ENCODE measurements at places on chromosomes 1 and 21.

GRCh38 chr1:108824051-108824450, 32.8 kb downstream of the AKNAD1 start:
- DNase-seq = no peak

GRCh38 chr1:10794724-10795275, 1.6 kb downstream of the CASZ1 start:
- no peak for DNase-seq

DNA sequence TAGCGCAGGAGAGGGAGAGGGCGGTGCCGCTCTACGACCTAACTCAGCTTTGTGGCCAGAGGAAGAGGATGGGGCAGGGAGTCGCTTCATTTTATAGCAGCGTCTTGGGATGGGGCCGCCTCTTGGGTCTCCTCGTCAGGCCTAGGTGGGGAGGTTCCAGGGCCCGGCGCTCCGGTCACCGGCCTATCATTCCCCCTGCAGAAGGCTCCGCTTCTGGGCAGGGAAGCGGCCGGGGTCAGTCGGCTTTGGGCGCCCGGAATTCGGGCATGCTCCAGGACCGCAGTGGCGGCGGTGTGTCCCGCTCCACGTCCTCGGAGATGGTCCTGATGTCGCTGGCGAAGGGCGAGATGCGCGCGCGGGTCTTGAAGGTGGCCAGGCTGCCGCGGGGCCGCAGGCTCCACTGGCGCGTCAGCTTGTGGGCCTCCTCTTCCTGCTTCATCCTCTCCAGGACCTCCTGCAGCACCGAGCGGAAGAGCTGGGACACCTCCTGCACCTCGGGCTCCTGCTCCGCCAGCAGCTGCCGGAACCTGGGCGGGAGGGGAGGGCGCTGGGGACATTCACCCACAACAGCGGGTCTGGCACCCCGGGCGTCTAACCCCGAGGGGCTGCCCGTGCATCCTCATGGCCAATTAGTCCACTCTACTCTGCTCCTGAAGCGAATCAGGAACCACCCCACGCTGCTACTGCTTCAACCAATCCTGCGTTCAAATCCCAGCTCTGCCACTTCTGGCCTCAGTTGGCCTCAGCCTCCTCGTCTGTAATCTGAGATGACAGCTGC, 13.0 kb downstream of the RD3 start:
- DNase-seq = no peak

GRCh38 chr1:169240449-169241232, 127.0 kb downstream of the NME7 start:
- no peak for DNase-seq

- no peak for DNase-seq
Observed at GRCh38 chr1:31005617-31006166, 59.8 kb downstream of the PUM1 start.

DNA sequence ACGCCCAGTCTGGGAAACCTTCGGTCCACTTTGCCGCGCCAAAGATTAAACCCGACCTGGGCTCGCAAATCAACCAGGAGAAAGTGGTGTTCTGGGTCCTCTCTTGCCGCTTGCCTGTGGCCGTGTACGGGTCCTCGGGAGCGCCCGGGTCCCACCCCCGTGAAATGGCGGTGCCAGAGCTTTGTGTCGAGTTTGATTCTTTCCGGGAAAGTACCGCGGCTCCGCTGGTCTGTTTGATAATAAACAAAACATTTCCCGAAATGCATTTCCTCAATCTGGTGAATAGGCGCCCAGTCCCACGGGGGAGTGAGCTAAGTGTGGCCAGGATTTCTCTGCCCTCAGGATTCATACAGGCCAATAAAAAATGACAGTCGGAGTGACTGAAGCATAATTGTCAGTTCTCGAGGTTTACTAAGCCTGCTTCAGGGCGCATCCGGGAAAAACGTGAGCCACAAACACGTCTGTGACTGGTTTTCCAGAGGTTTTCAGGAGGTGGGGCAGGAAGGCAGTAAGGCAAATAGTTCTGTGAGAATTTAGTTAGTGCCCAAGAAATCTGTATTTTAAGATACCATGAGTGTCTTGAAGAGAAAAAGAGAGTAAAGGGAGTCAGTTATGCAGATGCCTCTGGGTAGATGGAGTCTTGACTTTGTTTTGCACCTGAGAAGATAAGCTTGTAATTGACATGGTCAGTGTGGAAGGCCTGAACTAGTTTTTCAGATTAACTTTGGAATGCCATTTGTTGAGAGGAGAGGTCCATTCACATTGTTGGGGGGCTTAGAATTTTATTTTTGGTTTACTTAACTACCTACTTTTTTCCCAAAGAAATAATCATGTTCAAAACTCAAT, 675 bp downstream of the IFNAR1 start:
- peak; percentile 49 for DNase-seq

GRCh38 chr1:35544976-35545375, 12.2 kb downstream of the KIAA0319L start:
- no peak for DNase-seq

- no peak for DNase-seq
Observed at GRCh38 chr1:211511030-211511700, 19.2 kb upstream of the RD3 start.

- DNase-seq = no peak
Observed at GRCh38 chr1:205601205-205601604, 30.6 kb downstream of the ELK4 start.

DNA sequence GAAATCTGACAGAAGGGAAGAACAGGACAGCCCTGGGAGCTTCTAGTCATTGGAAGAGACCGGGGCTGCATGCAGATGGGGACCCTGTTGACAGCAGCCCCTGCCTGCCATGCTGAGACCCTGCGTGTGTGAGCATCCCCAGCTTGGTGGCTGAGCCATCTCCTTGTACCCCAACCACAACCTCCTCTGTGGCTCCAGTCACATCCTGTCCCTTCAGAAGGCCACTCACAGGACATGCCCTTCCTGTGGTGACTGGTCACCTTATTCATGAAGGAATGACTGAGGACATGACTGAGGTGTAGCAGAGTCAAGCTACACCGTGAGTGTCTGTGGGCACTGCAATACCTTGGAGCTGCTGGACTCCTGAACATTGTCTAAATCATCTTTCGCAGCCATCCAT, 141.8 kb upstream of the ERRFI1 start:
- no peak for DNase-seq

DNA sequence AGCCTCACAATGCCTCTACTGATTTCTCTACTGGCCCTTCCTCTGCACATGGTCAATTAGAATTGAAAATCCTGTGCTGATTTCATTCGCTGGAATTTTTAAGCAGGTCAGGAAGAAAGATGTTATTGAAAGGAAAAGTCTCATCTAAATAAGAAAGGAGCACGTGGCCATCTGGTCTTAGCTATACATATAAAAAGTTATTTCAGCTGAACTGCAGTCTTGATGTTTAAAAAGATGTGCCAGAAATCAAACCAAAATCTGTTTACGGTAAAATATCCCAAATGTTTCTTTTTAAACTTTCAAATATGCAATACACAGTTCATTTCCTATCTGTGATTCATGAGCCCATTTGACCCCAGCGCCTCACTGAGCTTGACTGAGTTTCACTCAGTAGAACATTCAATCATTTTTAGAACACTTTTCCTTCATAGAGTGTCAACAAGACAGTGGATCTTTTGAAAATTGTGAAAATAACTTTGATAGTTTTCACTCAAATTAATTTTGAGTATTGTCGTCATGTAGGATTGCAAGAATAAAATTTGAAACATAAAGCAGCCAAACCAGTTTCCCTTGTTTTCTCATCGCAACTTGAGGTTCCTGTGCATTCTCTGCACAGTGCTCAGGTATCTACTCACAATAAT, 293.6 kb downstream of the PTPRC start:
- DNase-seq = no peak

DNA sequence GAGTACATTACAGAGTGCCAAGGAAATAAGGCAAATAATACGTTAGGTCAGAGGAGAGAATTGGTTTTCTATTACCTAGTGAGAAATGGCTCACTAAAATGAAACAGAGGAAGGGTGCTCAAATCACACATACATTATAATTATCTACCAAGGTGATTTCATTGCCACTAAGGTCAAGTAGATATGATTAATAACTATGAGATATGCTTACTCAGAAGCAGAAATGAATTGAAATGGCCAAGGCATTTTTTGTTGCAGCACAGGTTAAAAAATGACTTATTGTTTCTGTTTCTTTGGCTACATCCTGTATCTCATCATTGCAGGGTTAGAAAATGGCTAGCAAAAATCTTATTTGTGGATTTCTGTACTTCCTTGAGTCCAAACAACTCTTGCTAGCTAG, 154.5 kb upstream of the GORAB start:
- no peak for DNase-seq

All from stimulated activated CD4-positive, alpha-beta T cell treated with anti-CD3 and anti-CD28 coated beads, Interleukin-1b, Interleukin-23, amount 100 ng/mL, for 1 hour (primary cell).